ENCODE measurements at places on chromosomes 3 and 15. TPM values are rescaled to one million over a fixed set of nuclear protein-coding genes. Genes with fewer than 3 reads are reported as not detected.

FETUB gene
- not detected for total RNA-seq

PARP15 gene
- 0.23 TPM for total RNA-seq

- no peak for DNase-seq
These were observed 66.1 kb upstream of the NR2F2 start for GRCh38 chr15:96264351-96264798.

GRCh38 chr3:158313338-158313927, 203.5 kb downstream of the RSRC1 start:
- no peak for DNase-seq

DNA sequence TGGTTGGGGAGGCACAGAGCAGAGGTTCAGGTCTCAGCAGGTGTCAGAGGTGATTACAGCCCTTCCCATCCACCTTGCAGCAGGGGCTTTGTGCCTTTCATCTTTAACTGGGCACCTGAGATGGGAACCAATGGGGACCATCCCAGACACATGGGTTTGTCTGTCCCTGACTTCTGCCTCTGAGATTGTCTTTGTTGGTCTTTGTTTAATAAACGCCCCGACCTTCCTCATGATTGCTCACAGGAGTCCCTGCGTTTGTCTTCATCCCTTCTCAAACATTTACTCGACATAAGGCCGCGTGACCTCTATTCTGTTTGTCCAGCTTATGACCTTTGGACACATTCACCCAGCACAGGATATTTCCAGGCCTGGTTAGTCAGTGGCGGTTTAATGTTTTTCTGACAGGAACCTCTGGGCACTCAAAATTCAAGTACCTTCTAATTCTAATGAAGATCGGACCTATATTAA, 5.9 kb downstream of the ZSCAN2 start:
- DNase-seq = no peak

- no peak for DNase-seq
These were observed 251.7 kb downstream of the WNT5A start for GRCh38 chr3:55235416-55235815.

- no peak for DNase-seq
These were observed 12.2 kb downstream of the SELENOS start for GRCh38 chr15:101264911-101265641.

DNA sequence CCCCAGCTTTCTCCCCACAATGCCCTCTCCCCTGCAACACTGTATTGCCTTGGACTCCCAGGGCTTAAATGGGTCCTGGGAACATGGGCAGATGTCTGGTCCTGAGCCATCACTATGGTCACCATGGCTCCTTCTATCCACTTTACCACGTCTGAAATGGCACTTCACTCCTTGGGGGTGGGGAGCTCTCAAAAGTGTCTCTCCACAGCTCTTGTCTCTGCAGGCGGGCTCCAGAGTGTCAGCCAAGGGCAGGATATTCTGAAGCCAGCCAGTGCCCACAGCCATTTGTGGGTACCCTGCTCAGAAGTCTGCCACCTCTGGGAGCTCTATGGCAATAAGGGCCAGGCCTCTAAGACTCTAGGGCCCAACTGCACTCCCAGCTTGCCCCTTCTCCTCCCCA, 163.9 kb downstream of the PPM1L start:
- DNase-seq = no peak

- DNase-seq = no peak
These were observed 39.4 kb upstream of the TRIM71 start for GRCh38 chr3:32778389-32778788.

GRCh38 chr3:105504440-105504951, 137.8 kb downstream of the ALCAM start:
- DNase-seq = no peak

DNA sequence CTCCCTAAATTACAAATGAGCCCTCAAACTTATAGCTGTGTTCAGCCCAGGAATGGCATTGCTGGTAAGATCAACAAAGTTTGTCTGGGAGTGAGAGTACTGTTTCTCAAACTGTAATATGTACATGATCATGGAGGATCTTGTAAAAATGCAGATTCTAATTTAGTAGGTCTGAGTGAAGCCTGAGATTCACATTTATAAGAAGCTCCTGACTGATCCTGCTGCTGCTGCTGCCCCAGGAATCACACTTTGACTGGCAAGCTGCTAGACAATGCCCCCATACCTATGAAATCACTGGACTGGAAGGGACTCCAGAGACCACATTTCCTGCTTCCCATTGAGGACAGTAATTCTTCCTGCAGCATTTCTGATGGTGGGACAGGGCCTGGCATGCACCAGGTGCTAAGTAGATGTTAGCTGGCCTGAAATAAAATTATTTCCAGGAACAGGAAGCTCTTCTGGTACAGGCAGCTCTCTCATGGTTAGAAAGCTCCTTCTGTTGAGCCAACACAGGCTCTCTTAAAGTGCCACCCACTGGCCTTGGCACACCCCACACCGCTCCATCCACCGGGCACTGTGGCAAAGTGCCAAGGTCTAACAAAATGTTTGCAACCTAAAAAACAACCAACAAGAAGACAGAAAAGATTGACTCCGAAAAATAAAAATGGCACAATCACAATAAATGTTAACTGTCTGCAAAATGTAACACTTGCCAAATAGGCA, 36.7 kb upstream of the ZNF710 start:
- DNase-seq = no peak

DNA sequence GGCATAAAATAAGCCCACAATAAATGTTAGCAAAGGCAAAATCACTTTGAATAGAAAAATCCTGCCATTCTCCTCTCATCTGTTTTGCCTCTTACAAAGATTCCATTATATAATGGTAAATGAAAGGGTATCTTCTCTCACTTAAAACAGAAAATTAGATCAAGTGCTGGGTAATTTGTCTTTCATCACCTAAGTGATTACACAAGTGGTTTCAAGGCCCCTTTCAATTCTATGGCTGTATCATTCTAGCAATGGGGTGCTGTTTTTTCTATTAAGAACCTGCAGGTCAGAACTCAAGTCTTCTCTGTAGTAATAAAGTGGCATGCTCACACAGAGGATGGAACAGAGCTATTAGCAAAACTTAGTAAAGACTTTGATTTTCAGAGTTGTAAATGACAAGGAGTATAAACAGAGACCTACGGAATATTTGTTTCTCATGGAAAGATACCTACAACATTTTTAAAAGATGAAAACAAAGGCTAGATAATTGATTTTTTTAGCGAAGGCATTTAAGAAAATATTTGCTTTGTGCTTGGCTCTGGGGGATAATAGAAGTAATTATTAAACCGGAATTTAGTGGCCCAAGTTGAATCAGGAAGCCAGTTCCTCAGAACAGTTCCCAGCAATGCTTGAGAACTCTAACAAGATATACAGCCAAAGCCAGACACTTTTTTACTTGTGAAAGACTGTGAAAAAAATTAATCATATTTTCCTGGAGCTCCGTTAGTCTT, 137.4 kb downstream of the CMSS1 start:
- no peak for DNase-seq

All from heart left ventricle (tissue), 16 donors.